ENCODE measurements at places on chromosomes 16 and 17.

DNA sequence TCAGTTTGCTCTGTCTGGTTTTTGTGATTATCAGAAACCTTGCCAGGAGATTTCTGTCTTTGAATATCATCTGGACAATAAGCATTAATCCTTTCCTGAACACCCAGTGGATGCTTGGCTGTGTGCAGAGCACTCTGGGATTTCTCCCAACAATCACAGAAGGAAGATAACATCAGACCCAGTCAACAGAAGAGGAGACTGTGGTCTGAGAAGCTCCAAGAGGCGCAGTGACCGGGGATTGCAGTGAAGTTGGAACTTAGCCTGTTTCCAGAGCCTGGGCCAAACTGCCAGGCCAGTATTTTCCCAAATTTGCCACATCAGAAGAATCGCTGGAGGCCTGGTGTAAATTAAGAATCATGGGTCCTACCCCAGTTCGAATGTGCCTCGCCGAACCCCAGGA lies 264.7 kb downstream of the C16orf95 start:
- no peak for DNase-seq

- no peak for DNase-seq
Observed at GRCh38 chr17:43998552-43998951, 5.9 kb upstream of the NAGS start.

DNA sequence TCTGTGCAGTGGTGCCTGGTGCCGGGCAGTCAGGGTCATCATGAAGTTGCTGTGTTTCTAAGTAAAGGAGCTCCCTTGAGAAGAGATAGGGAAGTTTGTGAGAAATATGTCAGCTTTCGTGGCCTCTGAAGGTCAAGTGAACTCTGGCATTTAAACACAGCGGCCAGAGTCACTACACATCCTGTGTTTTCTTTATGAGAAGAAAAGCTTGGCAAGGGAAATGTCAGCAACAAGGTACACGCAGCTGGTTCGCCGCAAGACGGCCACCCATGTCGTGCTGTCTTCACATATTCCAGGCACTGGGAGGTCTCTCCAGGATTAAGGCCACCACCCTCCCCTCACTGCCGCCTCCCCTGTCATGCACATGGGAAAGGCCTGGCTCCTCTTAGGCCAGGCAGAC lies 33.2 kb upstream of the PEMT start:
- DNase-seq = no peak

GRCh38 chr17:33416131-33416530 lies 123.0 kb upstream of the ASIC2 start:
- DNase-seq = no peak

DNA sequence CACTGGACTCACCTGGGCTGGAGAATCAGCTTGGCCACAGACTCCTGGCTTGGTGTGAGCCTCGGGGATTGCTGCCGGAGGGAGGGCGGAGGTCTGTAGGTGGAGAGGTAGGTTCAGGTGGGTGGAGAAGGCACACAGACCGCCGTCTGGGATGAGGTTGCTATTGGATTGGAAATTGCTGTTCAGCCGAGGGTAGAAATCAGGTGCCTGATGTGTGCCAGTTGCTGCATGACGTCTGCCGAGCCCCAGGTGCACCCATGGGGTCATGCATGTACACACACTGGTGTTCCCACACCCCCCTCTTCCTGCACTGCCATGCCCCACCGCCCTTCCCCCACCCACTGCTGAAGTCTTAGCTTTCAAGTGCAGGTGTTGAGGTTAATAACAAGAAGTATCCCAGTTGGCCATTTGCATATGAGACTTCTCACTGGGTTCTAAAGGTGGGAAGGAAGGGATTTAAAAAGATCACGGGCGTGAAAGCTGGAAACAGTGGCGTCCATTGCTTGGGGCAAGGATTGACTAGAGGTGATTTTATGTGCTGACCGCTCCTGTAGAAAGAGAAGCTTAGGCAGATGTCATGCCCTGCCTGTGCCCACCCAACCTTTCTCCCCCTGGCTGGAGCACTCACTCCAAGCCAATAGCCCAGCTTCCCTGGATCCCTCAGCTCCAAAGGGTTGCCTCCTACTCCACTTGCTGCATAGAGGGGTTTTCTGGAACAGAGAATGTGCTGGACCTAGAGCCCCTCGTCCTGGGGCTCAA lies 193.6 kb downstream of the CCDC182 start:
- DNase-seq = peak; percentile 11
